CD4-positive, alpha-beta memory T cell (primary cell): ENCODE measurements at places on chromosomes 5 and 9. TPM values are rescaled to one million over a fixed set of nuclear protein-coding genes. Genes with fewer than 3 reads are reported as not detected.

DNA sequence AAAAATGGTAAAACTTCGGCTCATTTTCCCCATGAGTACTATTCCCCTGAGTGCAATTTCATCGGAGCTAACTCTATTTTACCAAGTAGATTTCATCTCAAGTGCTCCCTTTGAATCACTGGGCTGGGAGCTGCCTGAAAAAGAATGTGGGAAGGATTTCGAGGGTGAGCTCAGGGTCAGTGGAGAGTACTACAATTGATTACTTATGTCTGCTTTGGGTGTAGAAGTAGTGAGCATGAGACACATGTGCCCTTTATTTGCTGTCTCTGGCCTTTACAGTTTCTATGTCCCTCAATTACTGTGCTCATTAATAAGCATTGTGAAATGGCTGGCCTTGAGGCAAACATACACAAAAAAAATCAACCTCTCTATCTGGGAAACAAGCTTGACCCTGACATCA, 172.7 kb upstream of the RFX3 start:
- no peaks in the 10 kb centered on the region for H3K4me1 ChIP-seq
- DNase-seq = no peak
- H3K27me3 ChIP-seq = no peaks in the 10 kb centered on the region
- H3K36me3 ChIP-seq = no peaks in the 10 kb centered on the region
- H3K4me3 ChIP-seq = no peak overlapping the region

DNA sequence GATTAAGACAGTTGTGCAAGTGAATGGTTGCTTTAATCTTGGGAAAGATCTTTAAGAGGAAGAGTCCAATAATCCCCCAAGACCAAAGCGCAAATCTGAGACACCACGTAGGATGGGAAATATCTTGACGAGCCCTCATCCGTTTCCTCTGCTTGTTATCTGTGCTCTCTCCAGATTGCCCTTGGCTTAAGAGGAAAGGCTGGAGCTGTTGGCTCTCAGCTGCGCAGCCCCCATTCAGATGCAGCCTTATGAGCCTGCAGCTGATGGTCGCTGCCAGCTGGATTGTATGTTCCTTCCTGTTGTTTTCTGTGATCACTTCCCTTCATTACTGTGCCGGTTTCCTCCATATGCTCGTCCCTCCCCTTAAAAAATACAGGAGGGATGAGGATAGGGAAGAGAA, 47.7 kb downstream of the PWWP2A start:
- no peaks in the 10 kb centered on the region for H3K27me3 ChIP-seq
- no peak overlapping the region for H3K4me3 ChIP-seq
- no peak overlapping the region for H3K27ac ChIP-seq
- no peaks in the 10 kb centered on the region for H3K36me3 ChIP-seq
- H3K4me1 ChIP-seq = no peaks in the 10 kb centered on the region

GRCh38 chr5:37478121-37478894, 99.2 kb downstream of the WDR70 start:
- no peak overlapping the region for H3K4me3 ChIP-seq
- DNase-seq = no peak
- H3K27me3 ChIP-seq = no peaks in the 10 kb centered on the region

DNA sequence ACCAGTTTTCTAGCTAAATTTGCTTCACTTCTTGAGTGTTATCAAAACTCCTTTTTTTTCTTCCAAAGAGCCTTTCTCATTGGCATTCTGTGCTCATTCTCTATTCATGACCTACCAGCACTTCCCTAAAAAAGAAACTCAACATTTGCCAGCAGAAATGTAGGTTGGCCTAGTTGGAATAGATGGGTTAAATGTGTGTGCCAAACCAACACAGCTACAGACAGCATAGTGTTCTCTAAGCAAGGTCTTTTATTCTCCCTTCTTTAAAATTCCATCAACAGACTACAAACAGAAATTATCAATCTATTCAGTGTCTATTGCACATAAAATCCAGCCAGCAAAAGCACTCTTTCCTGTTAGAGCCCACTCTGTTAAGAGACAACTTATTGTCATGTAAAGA, 255.8 kb upstream of the PUM3 start:
- H3K4me3 ChIP-seq = no peak overlapping the region
- H3K27ac ChIP-seq = no peak overlapping the region
- no peaks in the 10 kb centered on the region for H3K4me1 ChIP-seq
- no peaks in the 10 kb centered on the region for H3K36me3 ChIP-seq
- H3K27me3 ChIP-seq = no peaks in the 10 kb centered on the region

DNA sequence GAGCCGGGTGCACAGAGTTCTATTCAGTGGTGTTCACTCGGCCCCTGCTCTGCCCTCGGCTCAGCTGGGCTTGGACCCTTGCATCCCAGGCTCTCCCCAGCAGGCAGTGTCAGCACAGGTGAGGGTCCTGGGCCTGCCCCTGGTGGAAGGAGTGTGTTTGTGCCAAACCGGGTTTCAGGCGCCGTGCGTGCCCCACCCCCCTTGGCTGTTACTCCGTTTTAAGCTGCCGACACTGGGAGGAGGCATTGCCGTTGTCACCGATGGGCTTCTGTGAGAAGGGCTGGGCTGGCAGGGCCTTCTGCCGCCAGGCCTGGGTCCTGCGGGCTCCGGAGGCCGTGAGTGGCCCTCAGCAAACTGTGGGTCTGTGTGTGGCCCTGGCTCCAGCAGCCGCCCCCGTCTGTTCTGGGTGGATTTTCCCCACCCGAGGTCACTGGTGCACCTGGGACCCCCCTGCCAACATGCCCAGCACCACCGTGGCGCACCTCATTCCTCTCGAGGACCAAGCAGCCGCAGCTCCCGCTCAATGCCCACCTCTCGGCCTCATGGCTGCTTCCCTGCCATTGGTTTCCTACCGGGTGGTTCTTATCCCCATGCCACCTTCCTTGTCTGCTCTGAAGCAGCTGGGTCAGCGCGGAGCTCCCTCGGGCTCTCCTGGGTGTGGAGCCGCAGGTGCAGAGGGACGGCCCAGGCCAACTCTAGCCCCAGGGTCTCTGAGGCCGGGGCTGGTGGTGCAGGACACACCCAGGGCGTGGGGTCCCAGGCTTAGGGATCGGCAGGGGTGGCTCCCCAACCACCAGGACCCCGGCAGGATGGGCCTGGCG, 44.3 kb upstream of the EXOC3 start:
- peaks cover 7% of the 10 kb centered on the region for H3K27me3 ChIP-seq
- no peak overlapping the region for H3K4me3 ChIP-seq
- H3K27ac ChIP-seq = no peak overlapping the region
- H3K36me3 ChIP-seq = no peaks in the 10 kb centered on the region

DNA sequence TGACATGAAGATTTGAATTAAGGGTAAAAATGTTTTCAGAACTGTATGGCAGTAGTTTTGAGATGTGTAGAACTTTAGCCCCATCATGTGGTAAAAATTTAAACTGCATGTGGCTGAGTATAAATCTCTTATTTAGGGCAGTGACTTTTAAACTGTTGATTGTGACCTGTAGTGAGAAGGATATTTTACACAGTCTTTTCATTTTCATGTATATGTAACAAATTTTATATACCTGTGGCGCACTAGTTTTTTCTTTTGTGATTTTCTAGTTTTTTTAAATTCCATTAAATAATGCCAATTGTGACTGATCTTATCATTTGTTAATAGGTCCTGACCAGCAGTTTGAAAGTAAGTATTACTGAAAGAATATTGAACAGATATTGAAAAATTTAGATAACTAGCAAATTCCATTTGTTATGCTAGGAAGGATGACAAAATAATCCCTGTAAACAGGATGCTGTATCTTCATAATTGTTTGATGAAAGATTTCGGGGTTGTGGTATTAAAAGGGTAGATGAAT, 47.2 kb downstream of the GPBP1 start:
- no peak overlapping the region for H3K27ac ChIP-seq
- H3K27me3 ChIP-seq = no peaks in the 10 kb centered on the region
- H3K4me1 ChIP-seq = peaks cover 38% of the 10 kb centered on the region

The TAF11L5 gene
- total RNA-seq = not detected

The ADCY2 gene
- not detected for total RNA-seq

The POLE3 gene
- 46.9 TPM for total RNA-seq

The MFAP3 gene
- 27.4 TPM for total RNA-seq
